Fibroblast of skin of back (primary cell): ENCODE measurements at places on chromosomes 5 and 9.
A peak's percentile ranks its signal among the peaks of the same experiment; 100 is the strongest.

DNA sequence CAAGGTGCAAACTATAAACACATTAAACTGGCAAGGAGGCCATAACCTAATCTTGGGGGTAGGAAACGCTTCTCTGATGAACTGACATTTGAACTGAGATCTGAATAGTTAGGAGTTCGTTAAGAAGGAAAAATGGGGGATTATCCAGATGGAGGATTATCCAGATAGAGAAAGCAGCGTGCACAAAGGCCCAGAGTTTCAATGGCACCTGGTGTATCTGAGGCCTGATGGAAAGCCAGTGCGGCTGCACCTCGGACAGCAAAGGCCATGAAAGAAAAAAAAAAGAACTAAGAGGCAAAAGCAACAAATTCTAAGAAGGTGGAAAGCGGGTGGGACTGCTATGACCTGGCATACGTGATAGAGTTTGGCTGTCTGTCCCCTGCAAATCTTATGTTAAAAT, 13.0 kb upstream of the CTNNAL1 start:
- DNase-seq, result no peak

DNA sequence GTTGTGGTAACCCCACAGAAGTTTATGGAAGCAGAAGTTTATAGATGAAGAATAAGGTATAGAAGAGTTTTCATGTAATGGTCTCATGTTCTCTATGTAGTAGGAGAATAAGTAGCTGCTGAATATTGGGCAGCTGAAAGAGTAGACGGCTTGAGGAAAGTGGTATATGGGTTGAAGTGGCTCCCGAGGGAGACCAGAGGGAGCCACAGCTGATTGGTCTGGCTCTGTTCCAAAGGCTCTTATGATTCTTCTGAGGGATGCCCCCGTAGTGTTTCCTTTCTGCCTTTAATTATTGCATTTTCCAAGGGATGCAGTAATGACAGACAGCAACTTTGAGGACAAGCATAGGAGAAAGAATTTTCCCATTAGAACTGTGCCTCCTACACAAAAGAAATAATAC, 30.1 kb upstream of the TENT2 start:
- no peak for DNase-seq

- DNase-seq, result no peak
These were observed 59.2 kb upstream of the OTP start for GRCh38 chr5:77697692-77698091.

DNA sequence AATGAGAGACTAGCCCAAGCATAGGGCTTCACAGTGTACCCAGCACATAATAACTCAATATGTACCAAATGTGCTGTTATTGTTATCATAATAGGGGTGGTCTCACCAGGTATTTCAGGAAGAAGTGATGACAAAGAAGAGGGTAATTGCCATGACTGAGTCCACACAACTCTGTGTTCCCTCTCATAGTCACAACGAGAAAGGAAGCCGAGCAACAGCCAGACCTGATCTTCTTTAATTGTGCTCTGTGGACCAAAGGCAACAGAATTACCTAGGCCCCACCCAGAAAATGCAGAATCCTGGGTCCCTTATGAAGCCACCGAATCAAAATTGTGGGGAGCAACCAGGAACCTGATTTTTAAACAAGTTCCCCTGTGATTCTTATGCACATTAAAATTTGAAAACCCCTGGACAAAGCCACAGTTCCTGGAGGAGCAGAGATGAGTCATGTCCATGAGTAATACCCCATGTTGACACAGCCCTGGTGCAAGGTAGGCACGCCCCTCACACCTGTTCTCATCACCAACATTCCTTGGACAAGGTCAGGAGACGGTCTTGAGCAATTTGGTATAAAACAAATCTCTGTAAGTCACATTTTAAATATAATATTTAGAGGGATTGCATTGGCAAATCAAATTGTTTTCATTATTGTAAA, 5.2 kb downstream of the FGF1 start:
- DNase-seq, result peak; percentile 57

GRCh38 chr9:70564468-70565335, 150.2 kb upstream of the KLF9 start:
- no peak for DNase-seq
